Mucosa of gallbladder (tissue), 1 donor: ENCODE measurements at places on chromosomes 6 and 20.

GRCh38 chr6:82492134-82492533, 128.5 kb downstream of the TPBG start:
- no peak for DNase-seq

DNA sequence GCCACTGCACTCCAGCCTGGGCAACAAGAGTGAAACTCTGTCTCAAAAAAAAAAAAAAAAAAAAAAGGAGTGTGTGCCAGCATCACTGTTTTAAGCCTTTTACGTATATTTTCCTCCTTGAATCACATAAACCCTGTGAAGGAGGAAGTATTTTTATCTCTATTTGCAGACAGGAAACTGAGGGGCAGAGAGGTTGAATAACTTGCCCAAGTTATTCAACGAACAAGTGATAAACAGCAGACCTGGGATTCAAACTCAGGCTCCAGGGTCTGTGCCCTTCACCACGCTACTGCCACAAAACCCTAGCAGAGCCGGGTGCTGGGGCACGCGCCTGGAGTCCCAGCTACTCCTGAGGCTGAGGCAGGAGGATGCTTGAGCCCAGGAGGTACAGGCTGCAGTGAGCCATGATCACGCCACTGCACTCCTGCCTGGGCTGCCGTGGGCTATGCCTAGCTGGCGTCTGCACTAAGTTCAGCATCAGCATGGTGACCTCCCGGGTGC, 9.4 kb upstream of the AVP start:
- no peak for DNase-seq

- DNase-seq = no peak
These were observed 23.7 kb upstream of the TRPC4AP start for GRCh38 chr20:35116258-35116657.

DNA sequence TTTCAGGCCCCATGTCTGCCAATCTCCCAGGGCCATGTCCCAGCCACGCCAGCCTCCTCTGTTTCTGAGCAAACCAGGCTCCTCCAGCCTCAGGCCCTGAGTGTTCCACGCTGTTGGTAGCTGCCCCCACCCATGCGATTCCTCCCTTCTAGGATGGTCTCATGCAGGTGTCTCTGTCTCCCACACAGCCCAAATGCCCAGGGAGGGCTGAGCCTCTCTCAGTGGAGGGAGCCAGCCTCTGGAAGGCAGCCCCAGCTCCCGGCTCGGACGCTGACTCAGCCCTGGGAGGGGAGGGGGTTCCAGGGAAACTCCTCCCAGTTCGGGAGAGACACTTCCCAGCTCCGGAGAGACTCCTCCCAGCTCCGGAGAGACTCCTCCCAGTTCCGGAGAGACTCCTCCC, 122.9 kb upstream of the AFDN start:
- DNase-seq = no peak

DNA sequence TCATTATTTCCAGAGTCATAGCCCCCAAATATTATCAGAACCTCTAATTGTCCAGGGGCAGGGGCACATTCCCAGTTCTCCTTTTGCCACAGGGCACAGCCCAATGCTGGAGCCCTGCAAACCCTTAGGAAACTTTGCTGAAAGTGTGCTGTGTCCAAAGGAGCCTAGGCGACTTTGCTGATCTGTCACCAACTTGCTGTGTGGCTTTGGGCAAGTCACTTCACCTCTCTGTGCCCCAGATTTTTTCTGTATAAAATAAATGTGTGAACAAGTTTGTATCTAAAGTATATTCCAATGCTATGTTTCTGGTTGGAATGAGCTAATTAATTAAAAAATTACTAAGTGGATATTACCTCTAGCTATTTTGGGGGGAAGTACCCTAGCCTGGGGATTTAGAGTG, 25.4 kb upstream of the BCAS1 start:
- DNase-seq = no peak

DNA sequence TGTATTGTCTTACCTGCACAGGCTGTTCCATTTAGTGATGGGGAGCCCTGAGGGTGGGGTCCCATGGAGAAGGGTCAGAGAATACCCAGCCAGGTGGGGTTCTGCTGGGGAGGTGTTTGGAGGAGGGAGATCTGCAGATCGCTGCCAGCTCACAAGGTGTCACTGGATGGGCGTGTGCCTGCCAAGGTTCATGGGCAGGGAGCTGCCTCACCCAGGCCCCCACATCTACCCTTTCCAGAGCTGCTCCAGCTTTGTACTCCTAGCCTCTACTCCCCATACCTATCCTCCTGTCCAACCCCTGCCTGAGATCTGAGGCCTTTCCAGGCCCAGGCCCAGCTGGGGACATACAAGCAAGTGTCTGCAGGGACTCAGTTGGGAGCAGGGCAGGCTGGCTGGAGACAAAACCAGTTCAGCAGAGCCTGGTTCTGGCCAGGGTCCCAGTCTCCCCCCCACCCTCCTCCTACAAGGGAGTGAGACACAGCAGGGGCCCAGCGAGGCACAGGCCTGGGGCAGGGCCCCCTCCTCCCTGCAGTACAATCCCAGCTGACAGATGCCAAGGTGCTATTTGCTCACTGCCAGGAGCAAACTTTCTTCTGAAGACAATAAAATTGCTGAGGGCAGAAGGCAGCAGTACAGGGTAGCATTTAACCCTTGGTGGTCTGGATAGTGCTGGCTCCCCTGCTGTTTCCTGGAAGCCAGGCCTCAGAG, 19.7 kb downstream of the SPDEF start:
- DNase-seq = peak; percentile 28

DNA sequence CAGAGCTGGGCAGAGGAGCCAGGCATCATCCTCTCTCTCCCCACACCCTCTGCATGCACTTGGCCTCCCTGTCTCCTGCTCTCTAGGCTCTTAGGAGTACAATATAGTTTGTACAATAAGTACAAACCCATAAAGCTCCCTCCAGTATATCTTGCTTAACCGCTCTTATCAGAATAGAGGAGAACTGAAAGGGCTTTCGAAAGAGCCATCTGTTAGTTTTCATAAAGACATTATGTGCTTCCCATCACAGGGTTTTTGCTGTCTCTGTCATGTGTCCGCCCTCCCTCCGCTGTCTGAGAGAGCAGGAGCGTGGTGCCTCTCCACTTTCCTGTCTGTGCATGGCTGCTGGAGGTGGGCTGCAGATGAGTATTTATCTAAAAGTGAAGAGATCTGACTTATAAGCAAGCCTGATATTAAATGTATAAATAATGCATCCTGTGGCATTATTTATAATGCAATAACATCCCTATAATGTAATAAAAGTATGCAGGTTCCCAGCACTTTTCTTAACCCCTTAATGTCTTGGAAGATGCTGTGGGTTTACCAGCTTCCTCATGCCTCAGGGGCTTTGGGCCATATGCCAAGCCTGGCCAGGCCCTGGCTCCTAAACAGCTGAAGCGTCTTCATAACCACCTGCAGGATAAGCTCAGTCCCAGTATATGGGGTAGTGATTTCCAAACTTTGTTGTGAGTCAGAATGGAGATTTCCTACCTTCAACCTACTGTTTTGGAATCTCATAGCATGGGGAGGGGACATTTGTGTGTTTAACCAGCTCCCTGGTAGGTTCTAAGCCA, 297.1 kb downstream of the DHX35 start:
- no peak for DNase-seq

DNA sequence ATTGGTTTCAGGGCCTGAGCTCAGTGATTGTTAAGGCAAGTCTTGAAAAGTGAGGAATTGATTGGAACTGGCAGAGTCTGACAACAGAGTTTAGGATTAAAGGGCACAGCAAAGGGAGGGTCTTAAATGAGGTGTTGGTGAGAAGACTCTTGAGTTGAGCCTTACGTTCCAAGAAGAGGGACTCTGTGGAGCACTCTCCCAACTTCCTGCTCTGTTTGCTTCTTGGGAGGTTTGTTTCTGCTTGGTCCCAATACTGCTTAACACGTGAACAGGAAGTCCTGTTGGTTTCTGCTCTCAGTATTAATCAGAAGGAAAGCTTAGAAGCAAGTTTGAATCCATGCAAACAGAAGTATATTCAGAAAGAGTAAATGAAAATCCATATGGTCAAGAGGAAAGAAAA, 15.6 kb upstream of the SYNDIG1 start:
- no peak for DNase-seq

- no peak for DNase-seq
These were observed 59.5 kb downstream of the MANEA start for GRCh38 chr6:95636552-95637431.

DNA sequence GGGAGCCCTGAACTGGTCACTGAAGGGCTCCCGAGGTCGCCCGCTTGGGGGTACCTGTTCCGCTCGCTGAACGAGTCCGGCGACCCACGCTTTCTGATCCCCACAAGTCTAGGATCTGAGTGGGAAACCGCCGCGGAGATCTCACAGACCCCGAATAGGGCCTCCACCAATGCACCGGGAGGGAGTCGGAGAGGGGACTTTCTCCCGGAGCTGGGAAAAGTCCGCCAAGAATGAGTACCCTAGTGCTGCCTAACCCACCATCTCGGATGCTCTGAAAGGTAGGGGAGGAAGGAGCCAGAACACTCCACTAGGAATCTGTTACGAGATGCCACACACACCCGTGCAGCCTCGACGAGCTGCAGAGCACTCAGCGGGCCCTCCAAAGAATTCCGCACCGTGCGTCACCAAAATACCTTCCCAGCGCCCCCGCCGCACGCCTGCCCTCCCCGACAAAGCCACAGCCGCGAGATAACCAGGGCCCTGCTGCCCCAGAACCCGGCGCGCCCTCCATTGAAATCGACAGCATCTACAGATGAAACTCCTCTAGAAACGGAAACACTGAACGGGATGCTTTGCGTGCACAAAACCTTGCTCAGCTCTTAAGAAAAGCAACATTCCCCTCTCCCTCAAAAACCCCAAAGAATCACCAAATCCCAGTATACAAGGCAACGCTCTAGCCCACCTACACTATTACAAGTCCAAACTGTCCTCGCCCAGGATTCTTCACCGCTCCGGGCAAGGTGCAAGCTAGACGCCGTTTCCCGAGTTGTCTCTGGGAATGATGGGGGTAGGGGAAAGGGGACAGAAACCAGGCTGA, 686 bp downstream of the COL12A1 start:
- no peak for DNase-seq

GRCh38 chr6:88764081-88764480, 199.3 kb downstream of the RNGTT start:
- no peak for DNase-seq

DNA sequence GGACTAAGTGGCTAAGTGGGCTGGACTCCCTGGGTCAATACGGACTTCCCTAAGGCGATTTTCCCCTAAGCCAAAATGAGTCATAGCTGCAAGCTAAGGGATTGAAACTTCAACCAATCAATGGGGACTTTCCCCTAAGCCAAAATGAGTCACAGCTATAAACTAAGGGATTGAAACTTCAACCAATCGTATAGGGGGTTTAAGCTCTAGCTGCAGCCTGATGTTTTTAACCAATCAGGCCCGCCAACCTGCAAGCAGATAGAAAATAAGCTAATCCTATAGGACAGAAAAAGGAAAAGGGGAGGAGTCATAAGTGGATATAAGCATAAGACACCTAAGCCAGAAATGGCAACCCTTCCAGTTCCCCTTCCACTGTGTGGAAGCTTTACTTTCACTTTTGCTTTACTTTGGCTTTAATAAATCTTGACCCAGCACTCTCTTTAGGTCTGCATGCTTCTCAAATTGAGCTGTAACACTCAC, 655.0 kb upstream of the HS3ST5 start:
- no peak for DNase-seq

DNA sequence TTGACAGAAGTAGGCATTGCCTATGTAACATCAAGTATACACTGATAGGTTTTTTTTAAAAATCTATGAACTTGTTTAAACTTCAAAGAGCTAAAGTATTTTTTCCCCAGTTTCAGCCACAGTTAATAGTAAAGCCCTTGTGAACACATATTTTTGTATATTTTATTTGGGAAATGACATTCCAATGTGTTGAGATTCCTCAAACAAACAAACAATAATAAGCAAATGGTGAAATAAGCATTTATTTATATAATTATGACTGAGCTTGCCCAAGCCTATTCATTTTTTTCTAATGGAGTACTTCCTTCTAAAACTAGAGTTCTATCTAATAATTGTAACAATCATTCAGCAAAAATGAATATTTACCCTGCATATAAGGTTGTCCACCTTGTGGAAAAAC, 12.5 kb downstream of the SYCP2 start:
- DNase-seq = no peak

DNA sequence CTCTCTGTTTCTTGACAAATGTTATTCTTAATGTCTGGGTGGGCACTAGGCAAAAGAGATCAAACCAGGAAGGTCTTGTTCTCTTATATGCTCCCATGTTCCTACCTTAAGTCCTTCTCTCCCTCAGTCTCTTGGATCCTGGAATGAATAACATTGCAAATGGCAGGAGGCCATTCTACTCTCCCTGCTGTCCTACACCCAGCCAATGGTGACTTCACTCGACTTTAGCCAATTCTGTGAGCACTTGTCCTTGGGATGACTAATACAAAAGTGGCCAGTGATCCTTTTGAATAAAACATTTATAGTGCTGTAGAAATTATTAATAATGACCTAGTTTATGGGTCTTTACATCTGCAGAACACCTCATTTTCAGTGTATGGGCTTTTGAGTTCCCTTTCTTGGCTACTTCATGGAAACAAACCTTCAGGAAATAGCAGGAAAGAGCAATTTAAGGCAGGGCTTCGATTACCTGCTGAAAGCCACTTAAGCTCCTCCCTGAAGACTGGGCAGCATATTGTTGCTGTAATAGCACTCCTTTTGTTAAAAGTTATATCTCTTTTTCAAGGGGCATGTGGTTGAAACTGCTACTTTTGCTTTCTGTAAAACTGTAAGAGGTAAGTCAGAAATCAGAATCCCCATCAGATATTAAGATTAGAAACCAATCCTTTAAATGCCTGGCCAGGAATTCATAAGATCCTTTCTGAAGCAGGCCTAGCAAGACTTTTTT, 10.5 kb downstream of the OTOR start:
- no peak for DNase-seq

DNA sequence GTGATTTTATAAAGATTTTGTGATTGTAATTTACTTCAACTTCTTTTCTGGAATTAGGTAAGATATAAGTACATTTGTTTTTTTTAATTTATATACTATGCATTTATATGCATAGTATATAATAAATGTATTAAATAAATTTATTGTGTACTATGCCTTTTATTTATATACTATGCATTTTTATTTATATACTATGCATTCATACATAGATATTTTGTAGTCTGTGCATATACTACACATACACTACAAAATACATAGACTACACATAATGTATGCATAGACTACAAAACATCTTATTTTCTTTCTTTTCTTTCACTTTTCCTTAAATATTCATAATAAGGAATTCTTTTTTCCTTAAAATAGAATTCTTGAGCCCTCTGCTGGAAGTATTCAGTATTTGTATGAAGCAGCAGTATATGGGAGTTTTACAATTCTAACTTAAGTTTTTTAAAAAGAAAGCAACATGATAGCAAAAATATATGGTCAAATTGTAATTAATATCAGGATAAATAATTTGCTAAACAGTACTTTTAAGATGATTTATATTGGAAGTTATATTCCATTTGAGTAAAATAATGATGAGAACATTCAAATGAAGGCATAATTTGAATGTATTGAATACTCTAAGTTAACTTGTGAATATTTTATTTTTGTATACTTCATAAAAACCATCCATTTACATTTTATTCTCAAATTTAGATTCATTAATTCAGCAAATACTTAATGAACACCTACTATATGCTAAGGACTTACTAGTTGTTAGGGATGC, 129.3 kb downstream of the KLHL32 start:
- DNase-seq = no peak

GRCh38 chr6:170149681-170150589, 140.9 kb downstream of the DLL1 start:
- DNase-seq = no peak

GRCh38 chr6:114611696-114612095, 268.9 kb upstream of the HS3ST5 start:
- no peak for DNase-seq
